ENCODE measurements at places on chromosomes 2 and 18. TPM values are rescaled to one million over a fixed set of nuclear protein-coding genes. Genes with fewer than 3 reads are reported as not detected.

Gene VPS54
- 13.1 TPM for polyA plus RNA-seq

Gene TEKT4
- 3.3 TPM for polyA plus RNA-seq

Gene ZDBF2
- 1.0 TPM for polyA plus RNA-seq

Gene MAP4K3
- 9.9 TPM for polyA plus RNA-seq

Gene OR6B2
- not detected for polyA plus RNA-seq

Measured in lung (tissue), 17 donors.